Activated CD8-positive, alpha-beta T cell treated with anti-CD3 and anti-CD28 coated beads, Interleukin-2, amount 10 ng/mL, durations not matched to agents 7 days and 5 days (primary cell): ENCODE measurements at places on chromosomes 4 and X. TPM values are rescaled to one million over a fixed set of nuclear protein-coding genes. Genes with fewer than 3 reads are reported as not detected.

Gene GPR82
- 0.37 TPM for total RNA-seq

Gene AKAP4
- not detected for total RNA-seq

- no peaks in the 10 kb centered on the region for H3K36me3 ChIP-seq
- DNase-seq: no peak
- H3K27me3 ChIP-seq: no peaks in the 10 kb centered on the region
- H3K27ac ChIP-seq: no peak overlapping the region
- H3K4me3 ChIP-seq: no peak overlapping the region
These were observed 251.0 kb downstream of the ZNF674 start for GRCh38 chrX:46294234-46294633.

- no peak for DNase-seq
- no peaks in the 10 kb centered on the region for H3K36me3 ChIP-seq
- no peaks in the 10 kb centered on the region for H3K4me1 ChIP-seq
- H3K27ac ChIP-seq: no peak overlapping the region
- H3K27me3 ChIP-seq: no peaks in the 10 kb centered on the region
These were observed 565.6 kb upstream of the TENM3 start for GRCh38 chr4:181677621-181678020.

GRCh38 chrX:10208281-10208856, 51.6 kb downstream of the CLCN4 start:
- no peak for DNase-seq
- H3K4me1 ChIP-seq: no peaks in the 10 kb centered on the region
- H3K27me3 ChIP-seq: peaks cover 2% of the 10 kb centered on the region
- no peak overlapping the region for H3K27ac ChIP-seq

GRCh38 chrX:5867778-5868177, 360.9 kb downstream of the NLGN4X start:
- no peaks in the 10 kb centered on the region for H3K4me1 ChIP-seq
- H3K27me3 ChIP-seq: no peaks in the 10 kb centered on the region
- no peaks in the 10 kb centered on the region for H3K36me3 ChIP-seq
- DNase-seq: no peak

Gene TMEM31
- total RNA-seq: not detected
